ENCODE measurements at places on chromosomes 11 and 22. TPM values are rescaled to one million over a fixed set of nuclear protein-coding genes. Genes with fewer than 3 reads are reported as not detected.
A peak's percentile ranks its signal among the peaks of the same experiment; 100 is the strongest.

- no peak for DNase-seq
Measured at GRCh38 chr11:26350002-26350401, 18.1 kb downstream of the ANO3 start.

The CCDC157 gene
- total RNA-seq = 9.2 TPM

GRCh38 chr11:87361891-87362290, 324.2 kb downstream of the TMEM135 start:
- DNase-seq = no peak

- no peak for DNase-seq
Measured at GRCh38 chr22:23781065-23781464, 5.7 kb upstream of the SMARCB1 start.

GRCh38 chr11:57277845-57278720, 41.0 kb upstream of the APLNR start:
- DNase-seq = peak; percentile 90

The GRM5 gene
- total RNA-seq = not detected

GRCh38 chr11:119935349-119935925, 202.5 kb downstream of the TRIM29 start:
- DNase-seq = no peak

The MRGPRE gene
- not detected for total RNA-seq

The ZNF214 gene
- 2.1 TPM for total RNA-seq

DNA sequence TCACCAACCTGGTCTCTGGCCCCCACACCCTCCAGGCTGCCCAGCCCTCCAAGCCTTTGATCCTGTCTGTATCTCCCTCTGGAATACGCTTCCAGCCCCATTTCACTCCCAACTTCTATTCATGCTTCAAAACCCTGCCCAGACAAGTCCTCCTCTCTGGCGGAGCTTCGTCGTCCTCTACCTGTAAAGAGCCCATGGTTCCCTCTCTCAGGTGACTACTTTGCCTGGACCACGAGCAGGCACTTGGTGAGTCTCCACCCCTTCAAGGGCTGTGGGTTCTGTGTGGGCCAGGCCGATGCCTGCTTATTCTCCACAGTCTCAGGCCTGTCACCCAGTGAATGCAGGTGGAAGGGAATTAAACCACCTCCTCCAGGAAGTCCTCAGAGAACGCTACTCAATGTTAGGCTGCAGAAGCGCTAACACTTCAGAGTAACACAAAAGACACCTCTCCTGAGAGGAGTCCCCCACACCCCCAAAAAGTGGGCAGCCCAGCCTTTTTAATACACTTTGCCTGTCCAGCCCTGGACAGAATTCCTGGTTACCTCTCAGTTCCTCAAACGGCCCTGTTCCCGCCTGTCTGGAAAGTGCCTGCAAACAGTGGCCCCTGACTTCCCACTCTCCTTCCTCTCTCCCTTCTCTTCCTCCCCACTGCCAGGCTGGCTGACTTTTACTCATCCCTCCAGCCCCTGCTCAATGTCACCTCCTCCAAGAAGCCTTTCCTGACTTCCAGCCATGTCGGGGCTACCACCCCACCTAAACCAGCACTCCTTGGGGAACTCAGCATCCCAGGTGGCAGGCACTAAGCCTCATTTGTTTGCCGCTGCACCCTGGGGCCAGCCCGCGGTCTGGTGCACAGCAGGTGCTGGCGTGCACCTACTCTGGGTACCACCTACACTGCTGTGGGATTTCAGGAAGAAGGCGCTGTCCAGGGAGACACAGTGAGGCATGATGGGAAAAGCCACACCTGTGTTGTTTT, 9.0 kb downstream of the RAC2 start:
- DNase-seq = no peak

DNA sequence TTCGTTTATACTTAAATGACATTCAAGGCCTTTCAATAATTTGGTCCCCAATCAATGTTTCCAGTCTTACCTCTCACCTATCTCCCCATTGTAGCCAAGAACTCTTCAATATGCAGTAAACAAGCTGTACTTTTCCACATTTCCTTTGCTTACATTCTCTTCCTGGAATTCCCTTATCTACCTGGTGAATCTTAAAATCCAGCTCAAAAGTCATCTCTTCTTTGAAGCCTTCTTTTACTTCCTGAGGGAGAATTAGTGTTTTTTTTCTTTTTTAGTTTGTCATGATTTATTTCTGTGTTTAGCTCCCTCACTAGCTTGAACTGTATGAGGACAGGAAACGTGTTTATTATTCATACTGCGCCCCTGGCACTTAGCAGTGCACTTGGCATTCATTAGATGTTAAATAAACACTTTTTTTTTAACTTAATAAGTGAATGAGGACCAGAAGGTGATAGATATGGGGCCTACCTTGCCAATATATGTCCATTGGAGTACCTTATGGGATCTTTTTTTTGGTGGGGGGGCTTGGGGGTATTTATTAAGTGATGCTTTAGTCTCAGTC, 4.9 kb upstream of the PTS start:
- no peak for DNase-seq

GRCh38 chr11:1675536-1676228, 21.3 kb upstream of the KRTAP5-6 start:
- DNase-seq = no peak

- no peak for DNase-seq
Measured at GRCh38 chr11:94533696-94534630, 9.8 kb upstream of the FUT4 start.

The RASD2 gene
- 3.7 TPM for total RNA-seq

DNA sequence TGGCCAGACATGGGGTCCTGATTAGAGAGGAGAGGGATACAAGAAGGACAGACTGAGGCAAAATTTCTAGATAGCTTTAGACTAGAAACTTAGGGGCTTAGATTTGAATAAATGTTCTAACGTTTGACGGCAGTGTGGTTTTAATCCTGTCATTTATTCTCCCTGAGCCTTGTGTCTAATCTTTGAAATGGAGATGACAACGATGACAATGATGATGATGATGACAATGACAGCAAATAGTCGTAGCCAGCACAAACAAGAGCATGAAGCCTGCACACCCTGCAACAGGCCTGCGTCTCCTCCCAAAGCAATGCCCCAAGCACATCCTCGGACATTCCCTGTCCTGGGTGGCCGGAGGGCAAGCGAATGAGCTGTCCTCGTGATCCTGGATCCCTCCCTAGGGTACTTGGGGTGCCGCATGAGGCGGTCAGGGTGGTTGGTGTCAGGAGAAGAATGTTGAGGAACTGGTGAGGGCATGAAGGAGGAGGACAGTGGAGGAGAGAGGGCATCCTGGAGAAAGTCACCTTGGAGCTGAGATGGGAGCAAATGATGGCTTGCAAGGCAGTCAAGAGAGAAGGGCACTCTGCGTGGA, 502.1 kb upstream of the B3GAT1 start:
- no peak for DNase-seq

The PTPRJ gene
- 9.5 TPM for total RNA-seq

DNA sequence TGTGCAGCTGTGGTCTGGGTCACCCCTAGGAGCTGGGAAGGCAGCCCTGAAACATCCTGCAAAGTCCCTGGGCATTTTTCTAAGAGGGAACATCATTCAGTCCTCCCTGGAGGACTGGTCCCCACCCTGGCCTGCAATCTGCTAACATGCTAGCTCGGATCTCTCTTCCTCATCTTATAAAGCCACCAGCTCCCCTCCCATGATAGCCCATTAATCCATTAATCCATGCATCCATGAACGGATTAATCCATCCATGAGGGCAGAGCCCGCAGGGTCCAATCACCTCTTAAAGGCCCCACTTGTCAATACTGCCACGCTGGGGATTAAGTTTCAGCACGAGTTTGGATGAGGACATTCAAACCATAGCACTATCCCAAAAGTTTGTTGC, 12.1 kb downstream of the PRG3 start:
- DNase-seq = no peak

DNA sequence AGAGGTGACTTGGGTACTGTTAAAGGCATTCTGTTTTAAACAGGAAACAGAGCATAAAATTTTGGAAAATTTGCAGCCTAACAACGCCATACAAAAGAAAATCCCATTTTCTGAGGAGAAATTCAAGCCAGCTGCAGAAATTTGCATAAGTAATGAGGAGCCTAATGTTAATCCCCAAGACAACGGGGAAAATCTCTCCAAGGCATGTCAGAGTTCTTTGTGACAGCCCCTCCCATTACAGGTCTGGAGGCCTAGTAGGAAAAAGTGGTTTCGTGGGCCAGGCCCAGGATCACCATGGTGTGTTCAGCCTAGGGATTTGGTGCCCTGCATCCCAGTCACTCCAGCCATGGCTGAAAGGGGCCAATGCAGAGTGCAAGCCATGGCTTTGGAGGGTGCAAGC, 1333.1 kb upstream of the TENM4 start:
- DNase-seq = no peak

The GAL3ST3 gene
- total RNA-seq = not detected

DNA sequence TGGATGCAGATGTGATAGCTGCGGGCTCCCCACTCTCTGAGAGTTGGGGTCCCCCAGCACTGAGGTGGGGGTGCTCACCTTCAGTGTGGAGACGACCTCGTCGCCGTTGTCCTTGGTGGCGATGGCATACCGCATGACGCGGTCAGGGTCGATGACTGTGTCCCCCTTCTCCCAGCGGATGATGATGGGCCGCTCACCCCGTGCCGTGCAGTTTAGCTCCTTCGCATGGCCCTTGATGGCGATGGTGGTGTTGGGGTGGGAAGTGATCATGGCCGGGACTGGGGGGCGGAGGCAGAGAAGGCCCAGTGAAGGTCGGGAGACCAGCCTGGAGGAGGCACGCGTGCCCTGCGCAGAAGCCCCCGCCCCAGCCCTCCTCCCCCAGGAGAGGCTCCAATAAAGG, 154.2 kb downstream of the CEP164 start:
- DNase-seq = no peak

- DNase-seq = peak; percentile 24
Measured at GRCh38 chr11:94315664-94316063, 11.3 kb downstream of the IZUMO1R start.

The GAS2L1 gene
- 26.3 TPM for total RNA-seq

DNA sequence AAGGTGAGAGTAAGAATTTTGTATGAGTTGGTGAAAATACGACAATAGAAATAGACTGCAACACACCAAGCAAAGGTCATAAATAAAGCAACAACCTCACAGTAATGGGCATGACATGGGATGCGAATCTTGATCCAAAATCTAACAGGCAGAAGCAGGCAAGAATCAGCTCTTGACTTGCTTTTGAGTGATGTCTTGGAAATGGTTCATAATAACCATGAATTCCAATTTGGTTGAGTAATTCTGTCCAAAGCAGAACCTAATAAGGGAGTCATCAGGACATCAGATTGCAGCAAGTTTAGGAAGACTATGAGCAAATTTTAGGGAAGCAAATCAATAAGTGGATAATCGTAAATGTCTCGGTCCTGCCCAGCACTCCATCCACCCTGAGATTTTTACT, 224.0 kb upstream of the ISX start:
- no peak for DNase-seq

The LRRC75B gene
- total RNA-seq = 16.3 TPM

GRCh38 chr11:93741882-93742226, 382 bp downstream of the C11orf54 start:
- peak; percentile 74 for DNase-seq

DNA sequence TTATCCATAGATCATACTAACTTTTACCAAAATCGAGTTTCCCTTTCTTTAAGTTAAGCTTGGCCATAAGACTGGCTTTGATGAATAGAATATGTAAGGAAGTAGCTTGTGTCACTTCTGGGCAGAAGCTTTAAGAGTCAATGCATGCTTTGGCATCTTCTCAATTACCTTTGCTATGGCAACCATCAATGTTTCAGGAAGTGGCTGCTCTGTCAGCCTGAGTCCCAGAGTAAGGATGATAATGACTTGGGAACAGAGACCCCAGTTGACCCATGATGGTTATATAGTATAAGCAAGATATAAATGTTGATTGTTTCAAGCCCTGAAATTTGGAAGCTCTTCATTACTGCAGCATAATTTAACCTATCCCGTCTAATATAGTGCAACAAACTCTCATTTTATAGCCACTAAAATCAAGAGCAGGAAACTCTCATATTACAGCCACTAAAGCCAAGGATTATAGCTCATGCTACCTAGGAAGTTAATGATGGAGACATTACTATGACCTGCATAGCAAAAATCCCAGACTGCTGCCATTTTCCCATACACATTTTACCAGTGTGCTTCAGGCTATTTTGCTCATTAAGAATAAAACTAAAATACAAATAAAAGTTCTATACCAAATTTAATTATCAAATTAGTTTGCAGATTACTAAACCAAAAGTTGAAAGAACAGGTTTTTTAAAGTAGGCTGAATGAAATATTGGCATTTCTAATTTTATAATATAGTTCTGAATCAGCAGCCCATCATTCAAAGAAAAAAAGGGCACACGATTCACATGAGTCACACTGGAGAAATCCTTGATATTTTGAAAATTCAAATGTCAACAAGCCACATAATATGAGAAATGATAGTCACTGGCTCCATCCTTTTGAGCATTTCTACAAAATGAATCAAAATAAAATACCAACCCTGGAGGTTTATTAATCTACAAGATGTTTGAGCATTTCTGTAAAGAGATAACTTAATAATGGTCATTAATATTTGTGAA, 23.8 kb downstream of the FSHB start:
- peak; percentile 13 for DNase-seq

The TSPAN32 gene
- total RNA-seq = not detected

GRCh38 chr11:90587896-90588295, 365.0 kb upstream of the CHORDC1 start:
- DNase-seq = no peak

- DNase-seq = no peak
Measured at GRCh38 chr11:125174686-125175085, 10.1 kb downstream of the PKNOX2 start.

The MISFA gene
- total RNA-seq = not detected

The CRYAB gene
- total RNA-seq = 104 TPM

- DNase-seq = no peak
Measured at GRCh38 chr22:41043722-41044121, 48.7 kb upstream of the EP300 start.

- no peak for DNase-seq
Measured at GRCh38 chr11:135073381-135073780, 661.3 kb upstream of the B3GAT1 start.

- no peak for DNase-seq
Measured at GRCh38 chr11:116062129-116062489, 557.9 kb upstream of the CADM1 start.

The ANKK1 gene
- not detected for total RNA-seq

DNA sequence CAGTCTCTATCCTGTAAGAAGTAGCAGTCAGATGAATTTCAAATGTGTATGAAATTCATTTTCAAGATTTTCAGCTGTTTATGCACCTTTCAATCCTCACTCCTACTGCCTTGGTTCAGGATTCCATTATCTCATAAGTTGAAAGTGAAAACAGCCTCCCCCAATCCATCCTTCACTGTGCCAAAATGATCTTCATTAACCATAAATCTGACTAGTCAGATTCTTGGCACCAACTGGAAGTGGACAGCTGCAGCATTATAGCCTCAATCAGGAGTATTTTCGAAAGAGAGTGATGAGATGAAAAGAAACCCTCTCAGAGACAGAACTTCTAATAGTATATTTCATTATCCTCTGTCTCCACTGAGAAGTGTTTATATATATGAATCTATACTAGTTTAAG, 365.3 kb upstream of the PDGFD start:
- no peak for DNase-seq

The TUB gene
- total RNA-seq = 12.9 TPM

The SLC6A5 gene
- not detected for total RNA-seq

- peak; percentile 26 for DNase-seq
Measured at GRCh38 chr11:27648840-27649239, 51.4 kb downstream of the BDNF start.

The DAGLA gene
- 2.3 TPM for total RNA-seq

All from GM23248 (cell line).